Dorsolateral prefrontal cortex (tissue), 122 donors: ENCODE measurements at places on chromosomes 2 and 18.

GRCh38 chr2:84830095-84830494 is 50.8 kb downstream of the TRABD2A start:
- DNase-seq, result no peak

DNA sequence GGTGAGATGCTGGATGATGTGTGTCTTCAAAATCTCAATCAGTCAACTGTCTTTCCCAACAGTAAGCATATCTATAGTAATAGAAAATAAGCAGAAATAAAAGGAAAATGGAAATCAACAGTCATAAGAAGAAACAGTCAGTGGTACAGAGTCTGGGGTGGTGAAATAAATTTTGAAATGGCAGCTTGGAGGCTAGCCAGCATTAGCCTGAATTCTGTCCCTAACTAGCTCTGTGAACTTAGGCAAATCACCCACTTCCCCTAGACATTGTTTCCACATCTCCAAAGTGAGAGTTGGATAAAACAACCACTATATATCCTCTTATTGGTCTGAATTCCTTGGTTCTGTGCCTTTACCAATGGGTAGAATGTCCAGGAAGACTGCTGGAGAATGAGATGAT is 189.7 kb upstream of the REV1 start:
- DNase-seq, result no peak

DNA sequence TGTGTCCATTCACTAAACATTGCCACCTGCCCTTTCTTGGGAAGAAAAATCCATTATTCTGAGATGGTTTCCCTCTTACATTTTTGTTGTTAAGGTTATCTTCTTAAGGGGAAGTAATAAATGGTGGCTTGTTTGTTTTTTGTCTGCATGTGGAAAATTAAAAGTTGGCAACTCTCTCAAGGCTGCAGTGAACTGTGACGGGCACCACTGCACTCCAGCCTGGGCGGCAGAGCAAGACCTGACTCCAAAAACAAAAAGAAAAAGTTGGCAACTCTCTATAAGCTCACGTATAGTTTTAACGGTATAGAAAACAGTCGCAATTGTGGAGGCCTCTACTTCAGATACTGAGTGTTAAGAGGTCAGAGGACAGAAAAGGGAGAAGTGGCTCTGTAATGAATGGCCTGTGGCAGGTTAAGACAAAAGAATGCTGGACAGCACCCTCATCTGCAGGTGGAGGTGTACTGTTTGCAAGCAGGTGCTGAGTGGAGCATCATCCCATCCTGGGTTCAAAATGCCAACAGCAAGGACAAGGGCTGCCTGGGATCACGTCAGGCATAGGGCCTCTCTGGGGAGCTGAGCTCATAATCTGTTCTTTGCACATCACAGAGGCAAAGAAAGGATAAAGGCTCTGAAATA is 16.7 kb downstream of the L3MBTL4 start:
- DNase-seq, result no peak

- no peak for DNase-seq
Observed at GRCh38 chr2:220396287-220396686, 768.9 kb downstream of the SLC4A3 start.

DNA sequence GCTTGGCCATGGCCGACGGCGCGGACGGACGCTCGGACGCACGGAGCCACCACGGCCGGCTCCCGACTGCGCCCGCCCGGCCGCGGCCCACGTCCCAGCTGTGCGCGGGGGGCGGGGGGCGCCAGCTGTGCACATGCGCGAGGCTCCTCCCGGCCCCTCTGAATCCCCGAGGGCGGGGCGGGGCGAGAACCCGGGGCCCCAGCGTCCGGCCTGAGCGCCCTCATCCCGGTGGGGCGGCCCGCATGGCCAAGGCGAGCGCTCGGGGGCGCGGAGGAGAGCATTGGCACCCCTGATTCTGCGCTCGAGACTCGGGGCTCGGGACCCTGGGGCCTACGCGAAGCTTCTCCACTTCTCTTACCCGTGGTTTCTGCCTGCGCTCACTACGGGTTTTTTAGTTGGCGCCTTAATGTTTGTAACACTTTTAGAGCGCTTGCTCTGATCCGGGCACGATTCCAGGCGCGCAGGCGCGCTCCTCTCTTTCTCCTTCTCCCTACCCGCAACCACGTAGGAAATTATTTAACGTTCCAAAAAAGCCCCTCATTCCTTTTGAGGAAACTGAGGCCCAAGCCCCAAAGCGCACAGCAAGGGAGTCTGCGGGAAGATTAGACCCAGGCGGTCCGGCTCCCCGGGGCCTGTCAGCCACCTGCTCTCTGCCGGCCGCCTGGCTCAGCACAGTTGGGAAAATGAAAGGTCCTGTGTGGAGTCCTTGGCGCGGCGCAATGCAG is at the start of gene PXDN:
Gene PXDN, minus strand, starts transcription at position 70 of the 725 bp plus-strand sequence. Its CDS starts 60 bp downstream, at position 10.
- DNase-seq, result peak; percentile 39

GRCh38 chr2:172177581-172177980 is 74.9 kb upstream of the DLX2 start:
- DNase-seq, result no peak

- no peak for DNase-seq
Observed at GRCh38 chr2:44620189-44620990, 258.6 kb downstream of the CAMKMT start.

GRCh38 chr2:102592601-102593000 is 26.8 kb upstream of the SLC9A2 start:
- DNase-seq, result no peak

DNA sequence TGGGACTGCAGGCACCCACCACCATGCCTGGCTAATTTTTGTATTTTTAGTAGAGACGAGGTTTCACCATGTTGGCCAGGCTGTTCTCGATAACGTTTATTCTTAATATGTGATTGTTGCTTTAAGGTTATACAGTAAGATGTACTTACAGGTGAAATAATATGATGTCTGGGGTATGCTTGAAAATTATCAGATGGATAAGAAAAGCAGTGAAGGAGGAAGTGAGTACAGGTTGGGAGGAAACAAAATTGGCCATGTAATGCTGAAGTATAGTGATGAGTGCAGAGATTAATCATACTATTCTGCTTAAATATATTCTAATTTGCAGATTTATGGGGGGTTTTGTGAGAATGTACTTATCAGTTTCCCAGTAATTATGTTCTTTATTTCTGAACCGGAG is 3.0 kb downstream of the GCC2 start:
- DNase-seq, result no peak

GRCh38 chr2:151947813-151948165 is 119.6 kb upstream of the ARL5A start:
- DNase-seq, result peak; percentile 39

- no peak for DNase-seq
Observed at GRCh38 chr2:75920859-75921551, 210.3 kb upstream of the GCFC2 start.

DNA sequence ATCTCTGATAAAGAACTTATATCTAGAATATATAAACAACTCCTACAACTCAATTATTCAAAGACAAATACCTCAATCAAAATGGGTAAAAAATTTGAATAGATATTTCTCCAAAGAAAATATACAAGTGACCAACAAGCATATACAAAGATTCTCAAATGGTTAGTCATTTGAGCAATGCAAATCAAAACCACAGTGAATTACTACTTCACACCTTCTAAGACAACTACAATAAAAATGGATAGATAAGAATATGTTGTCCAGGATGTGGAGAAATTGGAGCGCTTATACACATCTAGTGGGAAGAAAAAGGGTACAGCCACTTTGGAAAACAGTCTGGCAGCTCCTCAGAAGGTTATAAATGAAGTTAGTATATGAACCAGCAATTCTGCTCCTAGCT is 332.9 kb downstream of the TGIF1 start:
- DNase-seq, result no peak

DNA sequence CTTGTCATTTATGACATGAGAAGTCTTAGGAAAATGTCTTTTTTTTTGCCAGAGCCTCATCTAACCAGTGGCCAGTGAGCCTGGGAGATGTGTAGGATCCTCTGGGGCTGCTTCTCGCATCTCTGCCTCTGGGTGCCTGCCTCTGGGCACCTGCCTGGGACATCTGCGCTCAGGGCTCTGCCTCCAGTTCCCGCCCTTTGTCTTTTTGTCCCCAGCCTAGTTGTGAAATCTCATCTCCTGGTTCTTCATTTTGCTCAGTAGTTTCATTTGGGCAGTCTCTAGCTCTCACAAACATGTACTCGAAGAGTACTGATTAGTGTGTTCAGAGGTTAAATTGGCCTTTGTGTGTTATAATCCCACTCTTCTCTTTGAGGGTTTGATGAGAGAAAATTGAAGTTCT is 92.0 kb downstream of the LTBP1 start:
- no peak for DNase-seq

DNA sequence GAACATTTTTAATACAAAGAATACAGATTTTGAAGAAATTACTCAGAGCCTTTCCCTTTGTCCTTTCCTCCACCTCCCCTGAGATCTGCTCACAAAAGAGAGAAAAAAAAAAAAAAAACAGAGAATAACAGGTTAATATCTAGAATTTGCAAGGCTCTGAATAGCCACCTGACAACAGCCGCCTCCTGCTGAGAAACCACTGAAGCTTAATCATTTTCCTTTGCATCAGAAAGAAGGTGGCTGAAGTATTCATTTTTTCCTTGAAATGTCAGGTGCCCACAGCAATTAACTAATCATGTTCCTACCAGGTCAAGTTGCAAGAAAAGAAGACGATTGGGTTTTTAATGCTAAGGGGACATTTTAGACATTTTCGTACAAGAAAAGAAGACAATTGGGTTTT is 21.2 kb downstream of the CNTNAP5 start:
- no peak for DNase-seq
